Spinal cord (tissue), 10 donors: ENCODE measurements at places on chromosomes 7 and 10. TPM values are rescaled to one million over a fixed set of nuclear protein-coding genes. Genes with fewer than 3 reads are reported as not detected.

Gene LIPF
- not detected for polyA plus RNA-seq

Gene NANOS1
- polyA plus RNA-seq = 20.5 TPM

Gene NUDT1
- polyA plus RNA-seq = 32.2 TPM

Gene WNT8B
- 0.44 TPM for polyA plus RNA-seq

DNA sequence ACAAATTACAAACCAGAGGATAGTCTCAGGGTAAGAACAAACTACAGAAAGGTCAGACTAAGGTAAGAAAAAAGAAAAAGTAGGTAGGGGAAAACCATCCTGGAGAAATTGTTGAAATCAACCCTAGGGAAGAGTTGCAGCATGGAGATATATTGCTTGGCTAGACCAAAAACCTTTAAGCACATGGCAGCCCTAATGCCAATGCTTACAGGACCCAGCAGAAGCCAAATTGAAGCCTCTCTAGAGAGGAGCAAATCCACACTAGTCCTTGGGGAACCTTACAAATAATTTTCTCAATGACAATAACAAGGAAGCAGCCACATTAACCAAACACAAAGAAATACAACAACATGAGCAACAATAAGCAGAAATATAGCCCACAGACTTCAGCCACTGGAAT, 81.9 kb downstream of the CNOT4 start:
- no peak overlapping the region for H3K4me3 ChIP-seq
- H3K27ac ChIP-seq = no peak overlapping the region
- H3K4me1 ChIP-seq = no peaks in the 10 kb centered on the region
- H3K36me3 ChIP-seq = no peaks in the 10 kb centered on the region
- H3K27me3 ChIP-seq = no peaks in the 10 kb centered on the region

- DNase-seq = no peak
- H3K36me3 ChIP-seq = no peaks in the 10 kb centered on the region
- peak overlapping the region; percentile 57 for H3K27ac ChIP-seq
- no peaks in the 10 kb centered on the region for H3K27me3 ChIP-seq
These were observed 479.9 kb upstream of the AKR1E2 start for GRCh38 chr10:4345877-4346646.

- H3K27me3 ChIP-seq = no peaks in the 10 kb centered on the region
- DNase-seq = no peak
- H3K27ac ChIP-seq = no peak overlapping the region
These were observed 40.9 kb downstream of the SMURF1 start for GRCh38 chr7:99102809-99103690.

- no peak for DNase-seq
- no peaks in the 10 kb centered on the region for H3K36me3 ChIP-seq
- no peak overlapping the region for H3K4me3 ChIP-seq
- H3K27me3 ChIP-seq = no peaks in the 10 kb centered on the region
- no peaks in the 10 kb centered on the region for H3K4me1 ChIP-seq
- no peak overlapping the region for H3K27ac ChIP-seq
These were observed 92.4 kb upstream of the PPP2R2D start for GRCh38 chr10:131808370-131808930.

DNA sequence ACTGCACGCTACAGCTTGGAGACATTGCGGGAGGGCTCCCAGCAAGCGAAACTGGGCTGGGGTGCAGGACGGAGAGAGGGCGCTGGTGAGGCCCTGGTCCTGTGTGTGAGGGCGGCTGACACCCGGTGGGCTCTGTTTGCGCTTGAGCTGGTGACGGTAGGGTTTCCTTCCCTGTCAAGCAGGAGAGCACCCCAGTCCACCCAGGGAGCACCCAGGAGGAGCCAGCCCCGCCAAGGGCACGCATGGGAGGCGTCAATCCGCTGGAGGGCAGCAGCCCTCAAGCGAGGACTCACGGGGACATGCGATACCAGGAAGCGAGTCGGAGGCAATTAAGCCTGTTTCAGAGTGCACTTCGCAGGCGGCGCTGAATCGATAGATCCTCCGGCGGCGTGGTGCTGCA, 109.4 kb downstream of the MAD1L1 start:
- H3K27ac ChIP-seq = no peak overlapping the region
- DNase-seq = no peak
- H3K4me1 ChIP-seq = peaks cover 44% of the 10 kb centered on the region

DNA sequence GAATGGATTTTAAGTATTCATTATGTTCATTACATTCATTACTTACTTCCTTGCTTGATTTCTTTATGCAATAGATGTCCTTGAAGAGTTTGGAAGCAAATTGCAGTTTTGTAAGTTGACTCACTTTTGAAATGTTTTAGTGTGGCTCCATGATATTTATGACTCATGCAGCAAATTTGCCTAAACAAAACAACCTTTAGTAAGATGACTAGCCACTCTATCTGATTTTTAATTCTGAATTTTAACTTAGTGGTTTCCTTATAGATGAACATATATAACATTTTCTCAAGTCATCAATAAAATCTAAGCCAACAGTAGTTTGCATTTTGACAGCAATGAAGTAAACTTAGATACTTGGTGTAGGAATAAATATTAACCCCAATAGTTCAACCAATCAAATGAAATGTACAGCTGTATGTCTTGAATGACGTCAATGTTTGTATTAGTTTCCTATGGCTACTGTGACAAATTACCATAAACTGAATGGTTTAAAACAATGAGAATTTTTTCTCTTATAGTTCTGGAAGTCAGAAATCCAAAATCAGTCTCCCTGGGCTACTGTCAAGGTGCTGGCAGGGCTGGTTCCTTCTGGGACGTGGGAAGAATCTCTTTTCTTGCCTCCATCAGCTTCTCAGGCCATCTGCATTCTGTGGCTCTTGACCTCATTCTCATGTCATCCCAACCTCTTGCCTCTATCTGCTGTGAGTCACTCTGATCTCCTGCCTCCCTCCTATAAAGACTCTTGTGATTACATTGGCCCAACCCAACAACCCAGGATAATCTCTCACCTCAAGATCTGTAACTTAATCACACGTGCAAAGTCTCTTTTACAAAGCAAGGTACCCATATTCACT, 73.4 kb downstream of the AHR start:
- no peaks in the 10 kb centered on the region for H3K36me3 ChIP-seq
- no peaks in the 10 kb centered on the region for H3K4me1 ChIP-seq
- H3K27me3 ChIP-seq = no peaks in the 10 kb centered on the region

GRCh38 chr7:15068324-15068723, 165.8 kb upstream of the DGKB start:
- no peak for DNase-seq
- H3K4me3 ChIP-seq = no peak overlapping the region
- no peaks in the 10 kb centered on the region for H3K36me3 ChIP-seq

DNA sequence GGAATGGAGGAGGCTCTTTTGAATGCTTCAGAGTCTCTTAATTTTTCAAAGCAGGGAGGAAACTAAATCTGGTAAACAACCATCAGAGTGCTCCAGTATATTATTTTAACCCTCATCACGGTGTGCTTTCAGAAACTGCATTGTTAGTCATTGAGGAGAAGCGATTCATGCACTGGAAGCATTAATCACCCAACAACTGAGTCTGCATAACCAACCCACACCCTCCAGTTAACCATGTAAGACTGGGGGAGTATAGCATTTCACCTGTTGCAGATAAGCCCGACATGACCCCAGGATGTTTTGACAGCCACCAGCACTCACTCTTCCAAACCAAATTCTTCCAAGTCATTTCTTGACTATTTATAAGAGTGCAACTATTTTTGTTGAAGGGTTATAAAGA, 257.6 kb downstream of the GATA3 start:
- H3K36me3 ChIP-seq = no peaks in the 10 kb centered on the region
- no peak overlapping the region for H3K27ac ChIP-seq
- no peak for DNase-seq
- no peaks in the 10 kb centered on the region for H3K4me1 ChIP-seq
- no peaks in the 10 kb centered on the region for H3K27me3 ChIP-seq

GRCh38 chr7:41878309-41879295, 175.7 kb upstream of the INHBA start:
- no peaks in the 10 kb centered on the region for H3K36me3 ChIP-seq
- H3K27ac ChIP-seq = no peak overlapping the region
- DNase-seq = no peak

DNA sequence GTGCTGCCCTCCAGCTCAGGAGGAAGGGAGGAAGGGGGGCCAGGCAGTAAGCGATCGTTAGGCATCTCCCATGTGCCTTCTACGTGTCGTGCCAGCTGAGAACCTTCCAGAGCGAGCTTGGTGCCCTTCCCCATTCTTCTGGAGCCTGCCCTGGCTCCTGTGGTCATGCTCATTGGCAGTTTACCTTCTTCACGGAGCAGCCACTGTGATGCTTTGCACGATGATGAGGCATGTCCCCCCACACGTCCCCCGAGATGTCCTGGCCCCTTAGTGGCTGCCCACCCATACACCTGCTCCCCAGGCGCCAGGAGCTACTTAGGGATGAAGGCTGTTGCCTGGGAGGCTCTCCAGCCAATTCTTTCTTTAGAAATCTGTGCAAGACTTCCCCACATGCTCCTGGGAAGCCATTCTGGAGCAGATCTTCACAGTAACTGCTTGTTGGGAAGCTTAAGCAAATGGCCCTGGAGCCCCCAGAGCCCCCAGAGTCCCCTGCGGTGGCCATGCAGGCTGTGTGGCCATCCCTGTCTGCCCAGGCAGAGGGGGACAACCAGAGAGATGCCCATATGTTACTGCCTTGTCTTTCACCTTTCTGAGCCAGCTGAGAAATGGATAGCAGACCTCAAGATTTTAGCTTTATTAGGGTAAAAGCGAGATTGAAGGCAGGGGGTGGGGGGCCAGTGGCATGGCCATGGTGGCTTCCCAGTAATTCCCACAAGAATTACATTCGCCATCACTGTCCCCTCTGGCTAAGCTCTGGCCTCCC, 199.0 kb downstream of the EBF3 start:
- no peak overlapping the region for H3K4me3 ChIP-seq
- H3K4me1 ChIP-seq = peaks cover 27% of the 10 kb centered on the region
- H3K36me3 ChIP-seq = peaks cover 14% of the 10 kb centered on the region
- DNase-seq = no peak
- peaks cover 4% of the 10 kb centered on the region for H3K27me3 ChIP-seq
- no peak overlapping the region for H3K27ac ChIP-seq

DNA sequence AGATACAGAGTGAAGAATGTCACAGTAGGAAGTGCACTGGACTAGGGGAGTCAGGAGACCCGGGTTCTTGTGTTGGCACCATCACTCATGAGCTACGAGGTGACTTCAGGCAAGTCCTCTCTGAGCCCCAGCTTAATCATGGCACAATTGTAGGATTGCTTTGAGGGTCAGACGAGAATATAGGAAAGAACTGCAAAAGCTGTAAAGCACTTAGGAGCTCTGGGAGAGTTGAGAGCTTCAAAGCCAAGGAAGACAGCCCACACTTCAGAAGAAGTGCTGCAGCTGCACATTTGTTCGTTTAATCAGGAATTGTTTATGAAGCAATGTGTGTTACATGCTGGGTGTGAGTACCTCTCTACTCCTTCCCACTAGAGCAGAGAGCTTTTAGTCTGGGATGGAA, 4.4 kb downstream of the FBH1 start:
- H3K27me3 ChIP-seq = no peaks in the 10 kb centered on the region
- H3K4me3 ChIP-seq = no peak overlapping the region
- H3K27ac ChIP-seq = no peak overlapping the region
- DNase-seq = no peak
- H3K4me1 ChIP-seq = peaks cover 13% of the 10 kb centered on the region

GRCh38 chr10:22315455-22316285, 518 bp upstream of the COMMD3 start:
- H3K4me1 ChIP-seq = no peaks in the 10 kb centered on the region
- peak overlapping the region; percentile 89 for H3K27ac ChIP-seq

- H3K36me3 ChIP-seq = no peaks in the 10 kb centered on the region
- H3K27me3 ChIP-seq = no peaks in the 10 kb centered on the region
- no peak for DNase-seq
- no peak overlapping the region for H3K4me3 ChIP-seq
- H3K4me1 ChIP-seq = no peaks in the 10 kb centered on the region
These were observed 127.1 kb upstream of the BMPER start for GRCh38 chr7:33778195-33778594.

GRCh38 chr7:140506788-140507464, 27.6 kb upstream of the MKRN1 start:
- peak; percentile 55 for DNase-seq
- H3K27ac ChIP-seq = no peak overlapping the region
- H3K36me3 ChIP-seq = no peaks in the 10 kb centered on the region
- H3K4me3 ChIP-seq = no peak overlapping the region

GRCh38 chr7:20219446-20220292, 2.5 kb upstream of the MACC1 start:
- DNase-seq = no peak
- H3K36me3 ChIP-seq = no peaks in the 10 kb centered on the region
- peaks cover 3% of the 10 kb centered on the region for H3K4me1 ChIP-seq
- peak overlapping the region; percentile 33 for H3K27ac ChIP-seq
- H3K4me3 ChIP-seq = no peak overlapping the region
